NCI-H2081 treated with DMSO at 0.1 percent for 48 hours (cell line): ENCODE measurements at places on chromosomes 5 and 9.
A peak's percentile ranks its signal among the peaks of the same experiment; 100 is the strongest.

- DNase-seq: no peak
Observed at GRCh38 chr9:122336866-122337555, 33.8 kb upstream of the PTGS1 start.

GRCh38 chr9:14428781-14429230 lies 114.9 kb upstream of the NFIB start:
- peak; percentile 74 for DNase-seq

DNA sequence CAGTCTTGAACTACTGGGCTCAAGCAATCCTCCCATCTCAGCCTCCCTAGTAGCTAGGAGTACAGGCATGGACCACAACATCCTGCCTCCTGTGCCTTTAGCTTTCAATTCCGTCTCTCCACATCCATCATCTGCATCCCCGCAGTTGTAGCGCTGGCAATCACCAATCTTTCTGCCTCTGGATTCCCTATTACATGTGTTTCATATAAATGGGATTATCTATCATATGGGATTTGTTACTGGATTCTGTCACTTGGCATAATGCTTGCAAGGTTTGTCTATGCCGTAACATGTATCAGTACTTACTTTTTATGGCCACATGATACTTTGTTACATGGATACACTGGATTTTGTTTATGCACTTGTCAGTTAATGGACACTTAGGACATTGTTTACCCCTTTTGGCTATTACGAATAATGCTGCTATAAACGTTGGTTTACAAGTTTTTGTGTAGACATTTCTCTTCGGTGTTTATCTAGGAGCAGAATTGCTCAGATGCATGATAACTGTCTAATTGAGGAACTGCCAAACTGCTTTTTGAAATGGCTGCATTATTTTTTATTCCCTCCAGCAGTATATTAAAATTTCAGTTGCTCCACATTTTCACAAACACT lies 1223.9 kb downstream of the FOXD4L5 start:
- no peak for DNase-seq

DNA sequence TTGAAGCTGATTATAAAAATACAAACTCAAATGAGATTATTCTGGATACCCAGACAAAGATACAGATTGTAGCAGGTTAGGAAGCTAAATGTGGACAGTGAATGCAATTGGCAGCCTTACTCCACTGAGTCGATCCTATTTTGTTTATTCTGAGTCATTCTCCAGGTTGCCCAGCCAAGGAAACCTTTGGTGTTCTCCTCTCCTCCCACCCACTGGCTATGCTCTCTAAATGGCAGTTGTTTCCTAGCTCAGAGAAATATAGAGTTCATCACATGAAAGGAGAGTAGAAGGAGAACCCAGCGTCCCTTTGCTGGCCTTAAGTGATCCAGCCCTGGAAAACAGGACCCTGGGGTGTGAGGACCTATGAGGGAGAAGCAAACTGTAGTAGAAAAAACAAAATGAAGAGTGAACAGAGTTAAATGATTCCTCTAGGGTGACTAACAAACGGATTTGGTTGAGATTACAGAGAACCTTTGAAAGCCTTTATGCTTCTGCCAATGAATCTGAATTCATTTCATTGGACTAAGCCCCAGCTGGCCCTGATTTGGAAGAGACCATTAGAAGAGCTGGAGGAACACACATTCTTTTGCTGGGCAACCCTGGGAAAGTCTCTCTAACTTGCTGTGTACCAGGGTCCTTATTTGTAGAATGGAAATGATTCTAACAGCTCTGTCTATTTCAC lies 95.1 kb downstream of the BRINP1 start:
- DNase-seq: no peak
